Neural crest cell (in vitro differentiated cells): ENCODE measurements at places on chromosomes 11 and 22. TPM values are rescaled to one million over a fixed set of nuclear protein-coding genes. Genes with fewer than 3 reads are reported as not detected.

DNA sequence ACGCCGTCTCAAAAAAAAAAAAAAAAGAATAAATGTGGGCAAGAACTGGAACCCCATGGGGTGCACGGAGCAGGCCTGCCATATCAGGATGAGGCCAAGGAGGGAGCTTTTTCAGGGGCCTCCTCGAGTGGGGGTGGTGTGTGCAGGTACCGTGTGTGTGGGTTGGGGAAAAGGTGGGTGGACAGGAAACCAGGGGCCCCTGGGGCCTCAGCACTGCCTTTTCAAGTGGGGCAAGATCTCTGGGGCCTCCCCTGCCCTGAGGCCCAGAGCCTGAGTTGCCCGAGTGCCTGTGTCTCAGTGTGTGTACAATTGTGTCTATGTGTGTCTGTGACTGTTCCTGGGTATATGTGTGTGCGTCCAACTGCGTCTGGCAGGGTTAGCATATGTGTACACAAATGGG is 23.8 kb downstream of the TEF start:
- H3K4me1 ChIP-seq: peaks cover 11% of the 10 kb centered on the region
- H3K27me3 ChIP-seq: no peaks in the 10 kb centered on the region
- H3K27ac ChIP-seq: no peak overlapping the region
- no peak overlapping the region for H3K4me3 ChIP-seq

DNA sequence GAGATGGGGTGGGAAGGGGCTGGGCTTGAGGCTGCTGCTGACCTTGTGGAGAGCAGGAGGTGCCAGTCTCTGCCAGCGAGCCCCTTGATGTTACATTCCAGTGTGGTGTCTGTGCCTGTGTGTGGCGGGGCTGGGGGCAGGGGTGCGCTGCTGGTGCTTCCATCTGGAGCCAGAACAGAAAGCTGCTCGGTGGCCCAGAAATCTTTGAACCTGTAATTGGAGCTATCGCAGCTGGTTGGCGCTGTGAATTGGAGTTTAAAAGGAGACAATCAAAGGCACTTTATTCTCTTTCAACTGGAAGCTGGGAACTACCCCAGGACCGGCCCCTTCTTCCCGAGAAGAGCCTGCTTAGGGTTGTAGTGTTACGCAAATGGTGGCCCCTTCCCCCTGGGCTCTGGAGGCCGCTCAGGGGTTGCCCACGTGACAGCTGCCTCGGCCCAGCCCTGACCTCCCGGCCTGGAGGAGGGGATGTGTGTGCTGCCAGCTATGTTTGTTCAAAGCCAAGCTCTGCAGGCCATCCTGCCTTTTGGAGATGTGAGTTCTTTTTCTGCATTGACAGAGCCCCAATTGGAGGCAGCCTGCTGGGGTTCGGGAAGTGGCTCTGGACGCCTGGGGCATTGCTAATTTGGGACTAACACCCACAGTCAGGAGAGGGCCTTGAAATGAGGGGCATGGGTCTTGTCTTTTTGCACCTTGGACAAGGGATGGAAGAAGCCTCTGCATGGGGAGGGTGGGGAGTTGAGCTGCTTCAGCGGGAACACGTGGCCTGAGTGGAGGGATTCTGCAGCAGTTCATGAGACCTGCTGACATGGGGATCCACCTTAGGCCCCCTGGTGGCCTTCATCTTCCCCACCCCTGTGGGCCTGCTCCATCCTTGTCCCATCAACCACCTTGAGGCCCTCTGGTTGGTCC is 14.0 kb upstream of the ARSA start:
- H3K27me3 ChIP-seq: peaks cover 13% of the 10 kb centered on the region
- peak overlapping the region; percentile 95 for H3K27ac ChIP-seq
- H3K4me3 ChIP-seq: peak overlapping the region; percentile 78
- H3K4me1 ChIP-seq: peaks cover 23% of the 10 kb centered on the region

The NNMT gene
- total RNA-seq: 0.82 and 1.5 TPM in 2 replicates

- H3K27me3 ChIP-seq: no peaks in the 10 kb centered on the region
- H3K4me1 ChIP-seq: peaks cover 13% of the 10 kb centered on the region
- H3K4me3 ChIP-seq: no peak overlapping the region
- no peaks in the 10 kb centered on the region for H3K36me3 ChIP-seq
Measured at GRCh38 chr11:64351136-64351631, 7.8 kb upstream of the RPS6KA4 start.

GRCh38 chr22:36385491-36386350 is 2.0 kb downstream of the MYH9 start:
- H3K27ac ChIP-seq: peak overlapping the region; percentile 98
- H3K36me3 ChIP-seq: peaks cover 6% of the 10 kb centered on the region
- H3K4me1 ChIP-seq: peaks cover 41% of the 10 kb centered on the region
- H3K4me3 ChIP-seq: peak overlapping the region; percentile 84

- H3K27me3 ChIP-seq: no peaks in the 10 kb centered on the region
- H3K36me3 ChIP-seq: no peaks in the 10 kb centered on the region
- DNase-seq: no peak
- H3K27ac ChIP-seq: no peak overlapping the region
- peaks cover 3% of the 10 kb centered on the region for H3K4me1 ChIP-seq
- H3K4me3 ChIP-seq: no peak overlapping the region
Measured at GRCh38 chr11:110481523-110481922, 51.8 kb downstream of the FDX1 start.

DNA sequence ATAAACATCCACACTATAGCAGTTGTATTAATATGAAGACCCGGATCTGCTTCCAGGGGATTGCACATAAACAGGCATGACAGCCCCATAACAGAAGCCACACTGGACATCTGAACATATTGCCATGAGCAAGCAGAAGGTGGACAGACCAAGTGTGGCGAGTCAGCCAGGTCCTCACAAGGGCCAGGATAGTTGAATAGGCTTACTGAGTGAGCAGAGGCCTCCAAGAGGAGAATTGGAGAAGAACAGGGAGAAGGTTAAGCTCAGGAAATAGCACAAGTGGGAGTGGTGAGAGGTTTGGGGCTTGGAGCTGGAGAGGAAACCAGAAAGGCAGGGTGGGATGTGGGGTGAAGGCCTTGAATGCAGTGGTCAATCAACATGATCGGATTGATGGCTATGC is 10.8 kb downstream of the SLC35C1 start:
- no peak overlapping the region for H3K4me3 ChIP-seq
- DNase-seq: no peak
- no peaks in the 10 kb centered on the region for H3K36me3 ChIP-seq
- no peaks in the 10 kb centered on the region for H3K27me3 ChIP-seq

DNA sequence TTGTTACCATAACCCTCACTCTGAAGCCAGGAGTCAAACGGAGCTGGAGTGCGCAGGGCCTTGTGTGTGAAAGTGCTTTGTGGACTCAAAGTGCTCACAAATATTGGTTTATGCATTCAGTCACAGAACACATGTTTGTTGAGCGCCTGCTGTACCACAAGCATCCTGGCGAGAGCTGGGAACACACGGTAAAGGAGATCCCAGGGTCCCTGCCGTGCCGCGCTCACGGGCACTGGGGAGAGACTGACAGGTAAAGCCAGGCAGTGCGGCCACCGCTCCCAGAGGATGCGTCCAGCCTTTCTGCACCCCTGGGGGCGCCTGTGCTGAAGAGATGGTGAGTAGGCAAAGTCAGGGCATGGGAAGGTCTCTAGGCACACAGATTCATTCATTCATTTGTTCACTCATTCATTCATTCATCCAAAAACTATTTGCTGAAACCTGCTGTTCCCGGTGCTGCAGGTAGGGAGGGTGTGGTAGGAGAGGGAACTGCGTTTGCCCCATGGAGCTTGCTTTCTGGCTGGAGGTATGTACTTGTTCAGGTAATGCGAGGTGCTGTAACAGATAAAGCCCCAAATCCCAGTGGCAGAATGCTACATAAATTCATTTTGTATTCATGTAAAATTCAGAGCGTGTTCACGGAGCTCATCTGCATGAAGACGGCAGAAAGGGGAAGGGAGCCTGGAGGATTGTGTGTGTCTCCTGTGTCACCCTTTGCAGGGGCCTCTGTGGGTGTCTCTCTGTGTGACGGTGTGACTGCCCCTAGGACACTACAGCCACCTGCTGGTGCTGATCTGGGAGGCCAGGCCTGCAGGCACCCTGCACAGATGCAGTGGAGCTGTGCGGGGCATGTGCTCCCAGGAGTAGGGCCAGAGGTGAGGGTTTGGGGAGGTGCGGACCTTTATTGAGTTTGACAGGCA is 167.0 kb upstream of the B3GAT1 start:
- no peaks in the 10 kb centered on the region for H3K36me3 ChIP-seq
- DNase-seq: no peak
- H3K4me1 ChIP-seq: peaks cover 7% of the 10 kb centered on the region
- no peak overlapping the region for H3K4me3 ChIP-seq
- no peaks in the 10 kb centered on the region for H3K27me3 ChIP-seq

DNA sequence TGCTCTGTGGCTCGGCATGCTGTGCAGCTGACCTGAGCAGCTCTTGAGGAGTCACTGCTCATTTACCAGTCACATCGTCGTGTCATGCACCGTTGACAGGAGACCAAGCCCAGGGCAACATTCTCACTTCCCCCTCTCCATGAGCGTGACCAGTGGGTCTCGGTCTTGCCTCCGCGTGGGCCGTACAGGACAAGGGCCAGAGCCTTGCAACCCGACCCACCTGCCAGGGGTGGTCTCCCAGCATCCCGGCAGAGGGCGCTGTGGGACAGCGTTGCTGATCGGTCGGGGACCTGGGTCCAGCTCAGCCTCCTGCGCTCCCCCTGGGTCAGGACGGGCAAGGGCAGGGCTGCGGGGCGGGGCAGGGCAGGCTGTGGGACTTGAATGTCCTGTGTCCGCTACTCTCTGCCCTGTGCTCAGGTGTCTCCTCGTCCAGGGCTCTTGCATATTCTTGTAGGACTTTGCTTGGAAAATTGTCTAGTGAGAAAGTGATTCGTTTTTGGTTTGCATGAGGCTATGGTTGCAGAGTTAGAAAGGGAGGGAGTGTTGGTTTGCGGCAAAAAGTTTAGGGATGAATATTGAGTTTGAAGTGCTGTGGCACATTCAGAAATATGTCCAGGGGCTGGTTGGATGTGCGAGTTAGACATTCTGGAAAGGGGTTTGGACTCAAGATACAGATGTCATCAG is 16.2 kb downstream of the EIF4G2 start:
- DNase-seq: peak; percentile 95
- H3K36me3 ChIP-seq: peaks cover 10% of the 10 kb centered on the region
- peaks cover 6% of the 10 kb centered on the region for H3K4me1 ChIP-seq
- peak overlapping the region; percentile 8 for H3K4me3 ChIP-seq
- peaks cover 4% of the 10 kb centered on the region for H3K27me3 ChIP-seq
- H3K27ac ChIP-seq: no peak overlapping the region
